ENCODE measurements at places on chromosomes 7 and 10.

- no peak for DNase-seq
These were observed 130.4 kb downstream of the MAD1L1 start for GRCh38 chr7:2102375-2102723.

- DNase-seq: no peak
These were observed 1.5 kb upstream of the PARD3 start for GRCh38 chr10:34816501-34817002.

DNA sequence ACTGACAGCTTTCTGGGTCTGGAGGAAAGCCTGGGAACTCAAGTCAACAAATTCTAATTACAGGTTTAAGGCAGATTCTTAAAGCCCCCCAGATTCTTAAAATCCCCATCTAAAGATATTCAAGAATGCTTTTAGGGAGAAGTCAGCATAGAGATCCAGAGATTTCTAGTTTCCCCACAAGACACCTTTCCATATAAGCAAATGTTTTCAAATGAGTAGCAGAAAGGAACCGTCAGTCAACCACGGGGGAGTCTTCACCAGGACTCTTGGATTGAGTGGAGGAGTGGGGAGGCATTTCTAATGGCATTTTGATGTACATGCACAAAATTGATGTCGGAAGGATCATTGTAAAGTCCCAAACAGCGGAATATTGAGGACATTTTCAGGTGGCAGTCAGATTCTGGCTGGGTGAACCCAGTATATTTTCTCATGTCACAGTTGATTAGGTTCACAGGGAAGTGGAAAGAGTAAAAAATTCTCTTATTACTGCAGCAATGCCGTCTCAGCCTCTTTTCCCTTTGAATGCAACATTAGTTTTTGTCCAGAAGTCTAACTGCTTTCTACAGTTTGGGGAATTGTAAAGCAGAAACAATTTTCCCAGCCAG is 191.7 kb upstream of the YAE1 start:
- no peak for DNase-seq

DNA sequence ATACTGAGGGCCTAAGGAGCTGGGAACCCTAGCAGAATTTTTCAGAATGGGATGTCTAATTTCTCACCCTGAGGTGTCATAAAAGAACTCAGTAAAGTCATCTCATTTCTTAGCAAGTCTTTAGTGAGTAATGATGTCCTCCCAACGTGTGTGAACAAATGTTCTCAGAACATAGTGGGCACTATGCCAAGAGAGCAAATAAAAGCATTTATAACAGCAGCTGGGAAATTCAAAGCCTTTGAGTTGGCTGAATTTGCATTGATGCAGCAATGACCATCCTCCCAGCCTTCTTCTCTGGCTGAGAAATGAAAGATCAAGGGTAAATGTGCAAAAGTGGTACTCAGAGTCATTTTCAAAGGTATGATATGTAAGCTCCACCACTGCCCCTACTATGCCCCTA is 109.4 kb downstream of the FAM107B start:
- DNase-seq: no peak

GRCh38 chr7:131109011-131109758 is 218.5 kb upstream of the MKLN1 start:
- DNase-seq: no peak

- no peak for DNase-seq
These were observed 3.5 kb downstream of the ELMO1 start for GRCh38 chr7:37445064-37445723.

GRCh38 chr7:20330928-20331909 is 519 bp downstream of the ITGB8 start:
- no peak for DNase-seq

DNA sequence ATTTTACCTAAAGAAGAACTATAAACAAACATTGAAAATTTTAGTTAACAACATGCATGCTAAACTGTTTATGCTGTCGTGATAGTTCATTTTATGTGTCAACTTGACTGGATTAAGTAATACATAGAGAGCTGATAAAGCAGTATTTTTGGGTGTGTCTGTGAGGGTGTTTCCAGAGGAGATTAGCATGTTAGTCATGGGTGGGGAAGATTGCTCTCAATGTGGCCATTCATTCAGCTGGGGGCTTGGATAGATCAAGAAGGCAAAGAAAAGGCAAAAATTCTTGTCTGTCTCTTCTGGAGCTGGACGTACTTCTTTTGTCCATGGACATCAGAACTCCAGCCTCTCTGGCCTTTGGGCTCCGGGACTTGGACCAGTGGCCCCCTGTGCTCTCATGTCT is 172.9 kb upstream of the SEMA3E start:
- DNase-seq: no peak

DNA sequence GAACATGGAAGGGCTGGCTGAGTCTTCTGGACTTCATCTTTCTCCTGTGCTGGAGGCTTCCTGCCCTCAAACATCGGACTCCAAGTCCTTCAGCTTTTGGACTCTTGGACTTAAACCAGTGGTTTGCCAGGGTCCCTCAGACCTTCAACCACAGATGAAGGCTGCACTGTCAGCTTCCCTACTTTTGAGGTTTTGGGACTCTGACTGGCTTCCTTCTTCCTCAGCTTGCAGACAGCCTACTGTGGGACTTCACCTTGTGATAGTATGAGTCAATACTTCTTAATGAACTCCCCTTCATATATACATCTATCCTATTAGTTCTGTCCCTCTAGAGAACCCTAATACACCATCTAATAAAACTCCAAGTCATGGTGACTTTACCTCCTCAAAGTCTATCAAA is 4.0 kb upstream of the CLEC5A start:
- no peak for DNase-seq

- DNase-seq: no peak
These were observed 43.2 kb downstream of the C7orf33 start for GRCh38 chr7:148633761-148634160.

GRCh38 chr10:29119374-29119773 is 169.5 kb upstream of the LYZL1 start:
- DNase-seq: no peak

DNA sequence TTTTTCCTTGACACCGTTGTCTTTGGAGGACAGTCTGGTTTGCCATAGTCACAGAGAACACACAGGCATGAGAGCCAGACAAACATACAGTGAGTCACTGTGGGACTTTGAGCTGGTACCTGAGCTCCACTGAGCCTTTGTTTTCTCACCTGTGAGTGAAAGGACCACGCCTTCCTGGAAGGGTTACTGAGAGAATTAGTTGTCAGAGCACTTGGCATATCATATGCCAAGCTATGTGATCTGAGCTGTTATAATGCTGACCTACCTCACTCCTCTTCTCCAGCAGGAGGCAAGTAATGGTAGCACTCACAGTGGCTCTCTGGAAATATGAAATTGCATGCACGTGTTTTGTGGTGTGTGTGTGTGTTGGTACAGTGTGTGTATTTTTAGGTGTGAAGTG is 59.7 kb downstream of the CXCL12 start:
- DNase-seq: no peak

DNA sequence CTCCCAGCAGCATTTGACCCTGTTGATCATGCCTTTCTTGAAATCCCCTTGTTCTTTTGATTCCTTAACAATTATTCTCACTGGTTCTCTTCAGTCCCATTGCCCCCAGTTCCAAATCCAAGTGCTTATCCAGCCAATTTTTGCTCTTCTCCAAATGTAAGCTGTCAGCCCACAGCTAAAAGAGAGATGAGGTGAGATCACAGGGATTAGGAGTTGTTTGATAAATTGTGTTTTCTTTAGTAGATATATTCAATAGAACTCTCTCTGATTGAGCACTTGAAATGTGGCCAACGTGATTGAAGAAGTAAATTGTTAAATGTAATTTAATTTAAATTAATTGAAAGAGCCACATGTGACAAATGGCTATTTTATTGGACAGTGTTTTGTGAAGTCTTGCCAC is 76.6 kb upstream of the NME8 start:
- no peak for DNase-seq

- no peak for DNase-seq
These were observed 12.9 kb upstream of the INPP5A start for GRCh38 chr10:132524443-132525285.

DNA sequence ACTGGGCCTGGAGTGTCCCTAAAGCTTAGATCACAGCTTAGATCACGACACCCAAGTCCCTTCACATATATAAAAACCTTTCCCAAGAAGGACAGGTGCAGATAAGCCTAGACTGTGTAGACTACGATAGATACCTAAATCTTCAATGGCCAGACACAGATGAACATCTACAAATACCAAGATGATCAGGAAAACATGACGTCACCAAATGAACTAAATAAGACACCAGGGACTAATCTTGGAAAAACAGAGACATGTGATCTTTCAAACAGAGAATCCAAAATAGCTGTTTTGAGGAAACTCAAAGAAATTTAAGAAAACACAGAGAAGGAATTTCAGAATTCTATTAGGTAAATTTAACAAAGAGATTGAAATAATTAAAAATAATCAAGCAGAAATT is 1082.6 kb upstream of the PHF14 start:
- no peak for DNase-seq

All from stimulated activated CD4-positive, alpha-beta T cell treated with anti-CD3 and anti-CD28 coated beads, TNF-alpha, amount 100 ng/mL, for 1 hour (primary cell).